ENCODE measurements at places on chromosomes 3 and 15.

DNA sequence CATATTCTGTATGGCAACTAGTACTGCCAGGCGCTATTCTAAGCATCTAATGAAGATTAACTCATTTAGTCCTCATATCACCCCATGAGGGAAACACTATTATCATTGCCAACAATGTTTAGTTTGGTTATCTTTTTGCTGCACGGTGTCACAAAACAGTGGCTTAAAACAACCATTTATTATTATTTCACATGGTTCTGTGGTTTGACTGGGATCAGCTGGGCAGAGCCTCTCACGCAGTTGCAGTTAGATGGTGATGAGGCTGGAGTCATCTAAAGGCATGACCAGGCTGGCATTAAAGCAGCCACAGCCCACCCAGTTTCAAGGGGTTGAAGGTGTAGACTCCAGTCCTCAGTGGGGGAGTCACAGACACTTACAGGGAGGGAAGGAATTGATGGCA lies 32.8 kb upstream of the RASA2 start:
- H3K27me3 ChIP-seq = no peaks in the 10 kb centered on the region
- peaks cover 21% of the 10 kb centered on the region for H3K4me1 ChIP-seq
- no peak overlapping the region for H3K27ac ChIP-seq
- no peak overlapping the region for H3K4me3 ChIP-seq
- H3K36me3 ChIP-seq = no peaks in the 10 kb centered on the region

DNA sequence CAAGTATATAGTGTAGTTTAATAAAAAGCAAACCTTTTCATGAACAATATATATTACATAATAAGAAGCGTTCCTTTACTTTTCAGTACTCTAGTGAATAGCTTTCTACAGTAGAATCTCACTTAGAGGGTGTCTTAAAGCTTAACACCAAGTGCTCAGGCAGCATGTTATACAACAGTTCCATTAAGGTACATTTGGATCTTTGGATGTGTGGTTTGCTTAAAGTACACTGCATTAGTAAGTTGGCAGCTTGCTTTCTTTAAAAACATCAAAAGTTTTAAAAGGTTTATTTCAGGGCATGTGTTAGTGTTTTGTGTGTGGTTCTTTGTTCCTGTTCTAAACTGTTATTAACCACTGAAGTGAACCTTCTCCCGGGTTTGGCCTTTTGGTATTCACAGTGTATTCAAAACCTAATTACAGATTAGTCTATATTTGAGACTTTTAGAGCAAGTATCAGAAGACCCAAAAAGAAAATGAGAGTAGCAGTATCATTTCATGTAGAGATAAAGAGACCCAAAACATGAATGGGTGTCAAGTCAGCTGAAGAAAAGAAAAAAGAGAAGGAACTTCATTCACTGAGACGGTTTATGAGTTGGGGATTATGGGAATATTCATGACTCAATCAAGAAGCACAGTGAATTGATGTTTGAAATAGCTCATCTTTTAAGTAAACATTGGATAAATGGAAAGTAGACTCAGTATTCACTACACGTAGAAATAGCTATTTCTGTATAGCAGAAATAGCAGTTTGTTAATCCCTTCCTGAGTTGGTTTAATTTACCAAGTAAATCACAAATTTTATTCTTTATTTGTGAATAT lies 93.9 kb downstream of the OPA1 start:
- no peaks in the 10 kb centered on the region for H3K4me1 ChIP-seq
- H3K4me3 ChIP-seq = no peak overlapping the region
- no peak overlapping the region for H3K27ac ChIP-seq
- no peaks in the 10 kb centered on the region for H3K27me3 ChIP-seq
- H3K36me3 ChIP-seq = no peaks in the 10 kb centered on the region

DNA sequence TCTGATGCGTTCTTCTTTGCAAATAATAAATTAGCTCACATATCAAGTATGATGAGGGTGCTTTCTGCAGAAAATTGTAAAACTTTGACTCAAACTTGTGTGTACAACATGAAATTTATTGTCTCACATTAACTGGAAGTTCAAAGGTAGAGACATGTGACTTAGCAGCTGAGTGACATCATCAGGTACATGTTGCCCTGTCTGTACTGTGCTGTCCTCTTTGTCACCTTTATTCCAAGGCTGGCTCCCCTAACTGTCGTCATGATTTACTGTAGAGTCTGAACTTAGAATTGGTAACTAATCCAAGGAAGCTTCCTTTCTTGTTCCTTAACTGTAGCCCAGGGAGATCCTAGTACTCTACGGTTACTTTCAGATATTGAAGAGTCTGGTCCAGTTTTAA lies 12.3 kb upstream of the FSIP1 start:
- H3K36me3 ChIP-seq = no peaks in the 10 kb centered on the region
- H3K4me3 ChIP-seq = no peak overlapping the region
- DNase-seq = no peak
- no peak overlapping the region for H3K27ac ChIP-seq
- H3K27me3 ChIP-seq = no peaks in the 10 kb centered on the region

- no peak overlapping the region for H3K27ac ChIP-seq
- no peaks in the 10 kb centered on the region for H3K4me1 ChIP-seq
- no peak overlapping the region for H3K4me3 ChIP-seq
- DNase-seq = peak; percentile 12
- H3K27me3 ChIP-seq = peaks cover 5% of the 10 kb centered on the region
Measured at GRCh38 chr3:138180375-138181029, 5.8 kb upstream of the DBR1 start.

All from CD8-positive, alpha-beta memory T cell (primary cell).